ENCODE measurements at places on chromosomes 11 and 22.

- DNase-seq = no peak
These were observed 23.1 kb downstream of the MIAT start for GRCh38 chr22:26680485-26680884.

DNA sequence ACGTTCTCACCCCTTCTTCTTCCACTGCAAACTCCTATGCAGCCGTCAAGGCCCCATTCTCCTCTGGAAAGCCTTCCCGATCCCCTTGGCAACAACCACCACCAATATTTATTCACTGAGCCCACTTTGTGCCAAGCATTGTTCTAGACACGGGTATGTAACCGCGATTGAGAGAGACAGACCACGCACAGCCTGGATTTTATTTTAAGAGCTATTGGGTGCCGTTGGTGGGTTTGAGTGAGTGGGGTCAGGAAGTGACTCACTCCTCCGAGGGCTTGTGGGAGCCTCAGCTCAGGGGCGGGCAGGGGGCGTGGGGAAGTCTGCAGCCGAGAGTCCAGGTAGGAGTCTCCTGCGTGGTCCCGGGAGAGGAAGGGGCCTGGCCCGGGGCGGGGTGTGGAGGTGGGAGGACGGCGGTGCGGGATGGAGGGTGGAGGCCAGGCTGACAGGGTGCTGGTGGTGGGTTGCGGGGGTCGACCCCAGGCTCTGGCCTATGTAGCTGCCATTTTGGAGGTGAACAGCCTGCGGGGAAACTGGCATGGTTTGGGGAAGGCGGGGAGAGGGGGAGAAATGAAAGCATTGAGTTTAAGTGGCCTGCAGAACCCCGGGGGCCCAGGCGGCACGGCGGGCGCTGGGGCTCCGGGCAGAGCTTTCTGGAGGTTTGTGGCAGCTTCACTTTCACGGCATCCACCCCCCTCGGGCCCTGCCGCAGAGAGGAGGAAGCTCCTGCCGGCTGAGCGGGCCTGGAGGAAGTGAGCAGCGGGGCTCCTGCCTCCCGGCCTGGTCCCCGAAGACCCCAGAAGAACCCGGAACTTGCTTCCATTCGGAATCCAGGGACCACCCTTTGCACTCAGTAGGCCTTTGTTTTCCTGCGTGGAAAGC lies 547 bp downstream of the PARVG start:
- DNase-seq = no peak

- DNase-seq = no peak
These were observed 33.9 kb downstream of the ISX start for GRCh38 chr22:35099883-35100282.

DNA sequence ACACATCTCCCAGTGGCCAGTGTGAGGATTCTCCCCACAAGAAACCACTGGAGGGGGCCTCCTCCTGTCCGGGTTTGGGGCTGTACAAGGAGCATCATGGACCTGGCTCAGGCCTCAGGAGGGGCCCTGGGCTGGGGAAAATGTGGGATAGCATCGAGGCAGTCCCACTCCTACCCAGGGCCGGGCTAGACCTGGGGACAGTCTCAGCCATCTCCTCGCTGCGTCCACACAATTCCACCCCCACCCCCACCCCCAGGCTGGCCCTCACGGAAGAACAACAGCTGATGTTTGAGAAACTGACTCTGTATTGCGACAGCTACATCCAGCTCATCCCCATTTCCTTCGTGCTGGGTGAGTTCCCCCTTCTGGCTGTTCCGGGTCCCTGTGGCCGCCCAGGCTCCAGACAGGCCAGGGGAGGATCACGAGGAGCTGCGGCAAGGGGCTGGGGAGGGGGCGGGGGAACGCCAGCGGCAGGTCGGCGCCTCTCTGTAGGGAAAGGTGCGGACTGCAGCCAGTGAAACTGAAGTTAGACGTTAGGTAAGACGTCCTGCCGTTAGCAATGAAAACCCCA lies 4.8 kb downstream of the BEST1 start:
- DNase-seq = peak; percentile 90

GRCh38 chr22:37195921-37196320 lies 7.9 kb upstream of the C1QTNF6 start:
- DNase-seq = peak; percentile 33

GRCh38 chr11:102061276-102061675 lies 14.0 kb downstream of the CFAP300 start:
- no peak for DNase-seq

GRCh38 chr11:34264303-34265110 lies 93.3 kb downstream of the ABTB2 start:
- no peak for DNase-seq

GRCh38 chr11:113267493-113267892 lies 46.9 kb upstream of the TTC12 start:
- DNase-seq = no peak

DNA sequence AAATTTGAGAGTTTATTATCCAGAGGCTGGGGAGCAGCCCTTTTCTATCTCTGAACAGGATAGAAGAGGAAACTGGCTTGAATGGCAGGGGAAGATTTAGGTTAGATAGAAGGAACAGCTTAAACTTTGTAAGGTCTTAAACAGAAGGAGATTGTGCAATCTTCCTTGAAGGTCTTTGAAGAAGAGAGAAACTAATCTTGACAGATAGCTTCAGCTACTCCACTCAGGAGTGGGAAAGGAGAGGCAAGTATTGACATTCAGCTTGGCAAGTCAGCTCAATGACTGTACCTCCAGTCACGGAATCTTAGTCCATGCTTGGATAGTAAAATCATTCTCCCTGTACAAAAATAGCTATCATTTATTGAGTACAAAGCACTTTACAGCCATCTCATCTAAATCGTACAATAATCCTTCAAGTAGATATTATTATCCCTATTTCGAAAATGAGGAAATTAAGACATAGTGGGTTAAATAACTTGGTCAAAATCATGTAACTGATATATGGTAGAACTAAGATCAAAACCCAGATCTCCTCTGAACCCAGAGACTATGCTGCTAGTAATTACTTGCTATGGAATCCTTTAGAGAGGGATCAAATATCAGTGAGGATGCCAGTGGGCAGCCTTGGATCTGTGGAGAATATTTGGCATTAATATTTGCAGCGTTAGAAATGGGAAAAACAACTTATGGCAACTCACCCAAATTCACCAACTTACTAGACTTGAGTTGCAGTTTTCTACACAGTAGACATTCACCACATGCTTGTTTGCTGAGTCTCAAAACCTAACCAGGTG lies 14.6 kb downstream of the C11orf97 start:
- no peak for DNase-seq

DNA sequence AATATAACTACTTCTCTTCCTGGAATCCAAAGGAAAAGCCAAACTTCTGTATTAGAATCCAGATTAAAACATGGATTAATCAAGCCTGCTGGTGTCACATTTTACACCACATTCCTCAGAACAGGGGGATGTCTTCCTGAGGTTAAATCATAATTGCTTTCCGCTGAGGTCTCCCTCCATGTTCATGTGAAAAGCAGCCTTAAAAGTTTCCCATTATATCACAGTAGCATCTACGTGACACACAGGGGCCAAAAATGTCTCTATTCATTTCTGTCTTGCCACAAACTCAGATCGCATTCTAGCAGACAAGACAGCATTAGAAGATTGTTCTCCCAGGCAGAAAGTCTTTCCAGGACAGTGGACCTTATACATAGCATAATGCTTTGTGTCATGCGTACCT lies 788.7 kb downstream of the OPCML start:
- no peak for DNase-seq

DNA sequence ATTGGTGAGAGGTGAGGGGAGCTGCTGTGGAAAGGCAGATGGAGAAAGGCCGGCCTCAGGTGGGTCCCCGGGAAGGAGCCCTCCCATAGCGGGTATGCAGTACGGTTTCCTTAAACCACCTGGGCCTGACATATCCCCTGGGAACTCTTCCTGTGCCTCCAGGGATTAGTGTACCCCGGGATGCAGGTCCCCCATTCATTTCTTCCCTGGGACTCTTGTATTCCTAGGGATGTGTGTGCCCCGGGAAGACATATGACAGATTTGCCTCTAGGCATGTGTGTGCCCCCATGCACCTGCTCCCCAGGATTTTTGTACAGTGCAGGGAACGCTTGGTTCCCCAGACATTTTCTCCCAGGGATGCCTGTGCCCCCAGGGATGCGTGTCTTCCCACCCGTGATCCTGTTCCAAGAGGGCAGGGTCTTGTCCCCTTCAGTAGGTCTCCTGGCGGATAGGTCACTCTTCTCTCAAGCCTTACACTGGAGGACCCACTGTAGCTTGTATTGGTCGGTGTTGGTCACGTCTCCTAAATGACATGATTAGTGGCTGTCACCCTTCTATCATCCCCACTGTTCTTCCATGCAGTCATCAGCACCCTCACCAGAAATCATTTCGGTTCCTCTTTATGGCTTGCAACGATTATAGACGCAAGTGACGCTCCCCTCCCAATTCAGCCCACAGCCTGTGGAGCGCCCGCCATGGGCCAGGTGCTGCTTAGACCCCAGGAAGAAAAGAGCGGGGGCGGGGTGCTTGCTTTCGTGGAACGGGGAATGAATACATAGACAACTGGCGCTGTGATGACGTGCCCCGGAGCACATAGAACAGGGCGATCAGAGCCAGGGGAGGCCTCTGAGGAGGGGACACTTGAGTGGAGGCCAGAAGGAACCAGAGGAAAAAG lies 1.3 kb downstream of the PARVB start:
- no peak for DNase-seq

DNA sequence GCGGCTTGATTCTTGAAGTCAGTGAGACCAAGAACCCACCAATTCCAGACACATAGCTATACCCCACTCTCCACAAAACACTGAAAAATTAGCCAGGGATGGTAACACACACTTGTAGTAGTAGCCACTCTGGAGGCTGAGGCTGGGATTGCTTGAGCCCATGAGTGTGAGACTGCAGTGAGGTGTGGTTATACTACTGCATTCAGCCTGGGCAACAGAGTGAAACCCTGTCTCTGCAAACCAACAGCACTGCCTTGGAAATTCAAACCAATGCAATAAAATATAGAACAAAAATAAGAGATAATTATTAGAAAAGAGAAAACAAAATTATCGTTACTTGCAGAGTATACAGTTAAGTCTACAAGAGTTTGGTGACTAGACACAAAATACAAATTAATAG lies 20.2 kb upstream of the PRDM10 start:
- DNase-seq = no peak

GRCh38 chr11:8867035-8867434 lies 44.0 kb upstream of the AKIP1 start:
- DNase-seq = no peak

DNA sequence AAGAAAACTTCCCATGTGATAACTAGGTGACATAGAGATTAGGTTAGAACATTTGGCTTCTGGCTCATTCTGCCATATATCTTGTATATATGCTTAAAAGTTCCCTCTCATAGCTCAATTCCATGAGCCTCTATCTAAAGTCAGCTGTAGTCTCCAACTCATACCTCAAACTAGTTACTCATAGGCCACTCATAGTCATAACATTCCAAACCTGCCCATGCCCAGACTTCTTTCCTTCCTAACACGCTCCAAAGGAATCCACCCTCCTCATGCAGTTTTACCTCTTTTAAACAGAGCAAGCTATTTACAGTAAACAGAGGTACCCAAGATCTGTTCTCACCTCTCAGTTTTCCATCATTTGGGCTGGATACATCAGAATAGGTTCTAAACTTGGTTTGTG lies 39.4 kb downstream of the GLYATL2 start:
- DNase-seq = no peak

- DNase-seq = no peak
These were observed 867.1 kb downstream of the BRD1 start for GRCh38 chr22:48960576-48960975.

- DNase-seq = peak; percentile 32
These were observed 41.8 kb downstream of the OSBPL5 start for GRCh38 chr11:3123305-3123704.

GRCh38 chr11:16326679-16327297 lies 29.6 kb downstream of the SOX6 start:
- no peak for DNase-seq

DNA sequence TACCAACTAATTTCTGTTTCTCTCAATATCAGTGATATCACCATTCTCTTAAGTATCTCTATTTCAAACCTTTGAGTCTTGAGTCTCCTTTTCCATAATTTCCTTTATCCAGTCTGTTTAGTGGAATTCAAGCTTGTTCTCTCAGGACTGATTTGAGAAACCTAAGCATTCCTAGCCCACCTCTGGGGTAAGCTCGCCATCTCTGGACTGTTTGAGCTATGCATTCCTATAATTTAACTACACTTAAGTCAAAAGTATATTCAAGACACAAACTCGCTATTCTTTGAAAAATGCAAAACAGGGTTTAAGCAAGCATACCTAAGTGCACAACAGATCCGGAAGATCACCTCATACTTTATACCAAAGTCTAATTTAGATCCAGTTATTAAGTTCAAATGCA lies 2.1 kb upstream of the DLAT start:
- no peak for DNase-seq

DNA sequence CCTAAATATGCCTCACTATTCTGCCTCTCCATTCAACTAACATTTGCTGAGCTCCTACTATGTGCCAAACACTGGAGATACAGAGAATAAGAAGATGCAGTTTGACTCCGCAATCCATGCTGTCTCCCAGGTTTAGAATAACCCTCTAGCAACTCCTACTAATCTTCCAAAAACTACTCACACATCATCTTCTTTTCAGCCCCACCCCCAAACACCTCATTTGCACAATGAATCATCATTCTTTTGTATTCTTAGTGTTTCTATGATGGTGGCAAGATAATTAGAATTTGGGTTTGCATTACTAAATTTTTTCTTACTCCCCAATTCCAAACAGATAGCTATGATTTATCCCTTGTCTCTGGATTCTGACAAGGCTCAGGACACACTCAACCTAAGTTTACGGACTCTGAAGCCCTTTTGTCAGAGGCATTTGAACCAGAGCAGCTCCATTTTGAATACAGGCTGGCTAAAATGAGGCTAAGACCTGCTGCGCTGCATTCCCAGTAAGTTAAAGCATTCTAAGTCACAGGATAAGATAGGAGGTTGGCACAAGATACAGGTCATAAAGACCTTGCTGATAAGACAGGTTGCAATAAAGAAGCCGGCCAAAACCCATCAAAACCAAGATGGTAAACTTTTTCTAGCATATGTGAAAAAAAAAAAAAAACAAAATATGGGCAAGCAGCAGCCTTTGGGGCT lies 1038.9 kb downstream of the DLG2 start:
- no peak for DNase-seq

- DNase-seq = no peak
These were observed 437.3 kb upstream of the CADM1 start for GRCh38 chr11:115941481-115941993.

DNA sequence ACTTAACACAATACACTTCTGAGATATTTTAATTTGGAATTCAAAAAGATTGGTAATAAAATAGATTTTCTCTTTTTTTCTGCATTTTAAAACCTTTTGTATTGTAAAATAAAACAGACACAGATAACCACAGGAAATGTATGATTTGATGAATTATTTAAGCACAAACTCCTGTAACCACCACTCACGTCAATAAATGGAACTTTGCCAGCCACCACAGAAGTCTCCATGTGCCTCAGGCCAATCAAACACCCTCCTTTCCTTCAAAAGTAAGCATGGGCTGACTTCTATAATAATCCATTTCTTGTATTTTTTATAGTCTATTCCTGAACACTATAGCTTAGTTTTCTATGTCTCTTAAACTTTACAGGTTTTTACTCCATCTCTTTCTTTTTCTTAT lies 721.7 kb downstream of the DLG2 start:
- DNase-seq = no peak

Data from kidney (tissue), 22 donors.